RCC 7860 (cell line): ENCODE measurements at places on chromosomes 6 and 20.

GRCh38 chr6:151659212-151659611 lies 148.3 kb upstream of the ESR1 start:
- DNase-seq: no peak

- no peak for DNase-seq
Observed at GRCh38 chr6:168164462-168165061, 85.5 kb upstream of the FRMD1 start.

GRCh38 chr6:82957171-82957867 lies 108.3 kb downstream of the UBE3D start:
- peak; percentile 62 for DNase-seq

- DNase-seq: no peak
Observed at GRCh38 chr6:6585003-6585311, 3.6 kb upstream of the LY86 start.

- no peak for DNase-seq
Observed at GRCh38 chr20:53950578-53950977, 119.8 kb downstream of the BCAS1 start.

DNA sequence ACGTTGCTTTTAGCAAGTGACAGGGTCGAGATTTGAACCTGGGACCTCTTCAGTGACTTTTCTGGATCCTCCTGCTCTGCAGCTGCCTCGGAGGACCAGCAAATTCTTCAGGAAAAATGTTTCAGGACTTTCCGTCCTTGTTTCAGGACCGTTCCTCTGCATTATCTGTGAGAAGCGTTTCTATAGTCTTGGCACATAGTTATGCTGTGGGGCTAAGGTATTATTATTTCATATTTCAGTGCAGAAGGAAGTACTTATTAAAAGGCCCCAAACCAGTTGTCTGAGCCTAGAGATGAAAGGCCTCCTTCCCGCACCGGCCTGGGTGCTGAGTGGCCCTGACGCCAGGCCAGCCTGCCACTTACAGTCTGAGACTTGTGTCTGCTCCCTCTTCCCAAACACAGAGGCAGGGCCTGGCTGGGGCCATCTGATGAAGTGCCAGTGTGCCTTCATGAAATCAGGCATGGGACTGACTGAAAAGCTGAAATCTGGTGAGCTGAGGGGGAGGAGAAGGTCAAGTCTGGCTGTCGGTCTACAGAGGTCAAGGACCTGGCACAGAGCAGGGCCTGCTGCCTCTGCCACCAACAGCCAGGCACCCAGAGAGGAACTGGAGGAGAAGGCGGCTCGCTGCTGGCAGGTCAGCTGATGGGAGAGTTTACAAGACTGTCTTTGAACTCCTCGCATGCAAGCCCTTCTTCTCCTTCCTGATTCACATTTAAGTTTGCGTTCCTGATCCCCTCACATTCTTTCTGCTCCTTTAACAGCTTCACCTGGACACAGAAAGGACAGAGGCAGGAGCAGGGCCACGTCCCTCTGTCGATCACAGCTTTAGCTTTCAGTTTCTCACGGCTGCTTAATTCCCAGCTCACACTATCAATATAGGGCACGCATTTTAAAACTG lies 8.9 kb upstream of the QKI start:
- no peak for DNase-seq

GRCh38 chr20:39645131-39645530 lies 683.0 kb downstream of the DHX35 start:
- no peak for DNase-seq

- DNase-seq: no peak
Observed at GRCh38 chr6:87350516-87350915, 5.9 kb downstream of the C6orf163 start.

DNA sequence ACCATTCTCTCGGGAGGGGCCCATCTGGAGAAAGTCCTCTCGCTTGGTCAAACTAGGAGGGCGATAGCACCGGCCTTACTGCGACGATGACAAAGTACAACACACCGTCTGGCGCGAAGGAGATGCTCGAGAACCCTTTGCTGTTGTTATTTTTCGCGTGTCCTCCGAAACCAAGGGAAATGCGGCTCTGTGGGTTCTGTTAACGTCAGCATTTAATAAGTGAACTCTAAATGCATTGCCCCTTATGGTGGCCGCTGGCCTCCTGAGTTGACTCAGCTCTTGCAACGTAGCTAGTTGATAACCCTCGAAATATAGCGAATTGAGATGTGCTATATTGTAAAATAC lies 577 bp upstream of the SCAND1 start:
- peak; percentile 35 for DNase-seq

GRCh38 chr20:11849976-11850670 lies 67.6 kb upstream of the BTBD3 start:
- peak; percentile 17 for DNase-seq

DNA sequence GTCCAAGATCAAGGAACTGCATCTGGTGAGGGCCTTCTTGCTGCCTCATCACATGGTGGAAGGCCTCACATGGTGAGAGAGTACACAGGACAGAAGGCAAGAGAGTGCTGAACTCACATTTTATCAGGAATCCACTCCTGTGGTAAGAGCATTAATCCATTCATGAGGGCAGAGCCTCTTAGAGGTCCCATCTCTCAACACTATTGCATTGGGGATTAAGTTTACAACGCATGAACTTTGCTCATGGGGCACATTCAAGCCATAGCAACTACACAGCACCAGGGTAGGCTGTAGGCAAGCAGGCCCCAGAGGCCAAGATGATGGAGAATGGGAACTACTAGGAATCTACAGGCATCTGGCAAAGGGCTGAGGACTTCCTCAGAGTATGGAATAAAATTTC lies 10.0 kb upstream of the TGIF2 start:
- no peak for DNase-seq

GRCh38 chr20:3783068-3783489 lies 1.8 kb upstream of the SPEF1 start:
- no peak for DNase-seq

- no peak for DNase-seq
Observed at GRCh38 chr20:43389211-43389610, 68.5 kb upstream of the SRSF6 start.

- no peak for DNase-seq
Observed at GRCh38 chr20:21623074-21623780, 82.2 kb upstream of the PAX1 start.

DNA sequence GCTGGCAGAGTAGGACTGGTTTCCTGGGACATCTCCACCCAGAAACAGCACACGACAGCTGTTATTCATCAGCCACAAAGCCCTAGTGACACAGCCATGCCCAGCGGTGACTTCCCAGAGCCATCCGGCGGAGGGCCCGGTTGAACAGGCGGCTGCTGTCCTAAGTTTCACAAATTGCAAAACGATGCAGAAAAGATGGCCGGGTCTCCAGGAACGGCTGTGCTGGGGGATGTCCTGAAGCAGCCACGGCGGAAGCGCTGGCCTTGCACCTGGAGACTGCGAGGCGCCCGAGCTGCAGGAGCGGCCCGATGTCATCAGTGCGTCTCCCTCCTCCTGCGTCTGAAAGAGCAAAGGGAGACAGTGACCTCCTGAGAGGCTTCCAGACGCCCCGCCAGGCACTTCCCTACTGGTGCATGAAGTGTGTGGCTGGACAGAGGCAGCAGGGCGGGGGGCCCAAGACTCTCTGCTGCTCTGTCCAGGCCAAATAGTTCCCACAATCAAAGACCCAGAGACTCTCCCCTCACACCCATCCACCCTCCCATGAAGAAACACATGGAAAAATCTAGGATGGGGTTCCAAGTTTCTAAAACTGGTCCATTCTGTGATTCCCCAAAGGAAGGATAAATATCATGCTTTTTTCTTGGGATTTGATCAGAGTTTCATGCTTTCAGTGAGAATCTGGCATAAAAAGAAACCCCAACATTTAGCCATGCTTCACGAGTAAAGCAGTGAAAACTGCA lies 44.0 kb downstream of the SSR1 start:
- no peak for DNase-seq

GRCh38 chr6:88449770-88450169 lies 283.6 kb upstream of the CNR1 start:
- DNase-seq: no peak

DNA sequence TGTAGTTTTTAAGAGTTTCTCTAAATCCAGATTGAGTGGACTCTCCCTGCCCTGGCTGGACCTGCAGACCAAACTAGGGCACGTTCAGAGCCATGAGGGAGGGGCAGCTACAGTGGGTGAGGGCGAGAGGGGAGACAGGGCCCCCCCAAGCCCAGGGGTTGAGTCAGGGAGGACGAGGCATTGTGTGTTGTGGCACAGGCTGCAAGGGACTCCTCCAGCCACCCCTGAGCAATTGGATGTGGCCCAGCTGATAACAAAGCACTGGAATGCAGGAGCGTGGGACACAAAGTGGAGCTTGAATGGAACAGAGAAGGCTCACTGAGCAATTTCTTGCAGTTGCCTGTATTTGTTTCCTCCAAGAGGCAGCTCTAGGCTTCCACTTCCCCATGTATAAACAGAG lies 43.5 kb upstream of the MYL9 start:
- DNase-seq: no peak

DNA sequence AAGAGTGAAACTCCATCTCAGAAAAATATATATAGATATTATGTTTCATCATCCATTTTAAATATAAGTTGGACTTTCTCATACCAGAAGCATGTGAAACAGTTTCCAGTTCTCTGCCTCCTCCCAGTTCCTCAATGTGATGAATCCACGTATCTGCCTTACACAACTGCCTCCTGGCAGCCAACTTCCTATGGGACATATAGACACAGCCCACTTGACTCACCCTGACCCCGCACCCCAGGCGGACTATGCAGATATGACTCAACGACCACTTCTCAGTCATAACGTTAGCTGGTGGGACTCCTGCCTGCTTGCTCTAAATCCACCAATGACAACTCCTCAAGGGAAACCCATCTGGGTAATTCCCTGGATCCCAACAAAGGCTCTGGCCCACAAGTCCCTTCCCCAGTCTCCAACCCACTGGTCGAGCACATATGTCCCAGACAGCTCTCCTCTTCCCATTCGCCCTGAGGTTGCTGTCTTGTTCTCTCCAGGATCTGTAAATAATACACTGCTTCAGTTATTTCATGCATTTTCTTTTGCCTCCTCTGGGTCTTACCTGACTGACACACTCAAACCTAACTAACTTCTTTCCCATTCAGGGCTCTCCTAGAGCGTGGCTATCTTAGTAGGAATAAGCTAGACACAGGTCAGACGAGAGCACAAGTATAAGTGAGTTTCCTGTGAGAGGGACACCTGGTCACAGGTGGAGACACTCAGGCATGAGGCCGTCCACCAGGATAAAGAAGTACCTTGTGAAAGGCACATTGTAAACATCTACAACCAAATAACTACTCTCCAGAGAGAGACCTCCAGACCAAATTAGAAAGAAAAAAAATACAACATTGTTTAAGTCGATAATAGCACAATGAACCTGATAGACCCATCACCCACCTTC lies 548.5 kb downstream of the CD83 start:
- peak; percentile 94 for DNase-seq

DNA sequence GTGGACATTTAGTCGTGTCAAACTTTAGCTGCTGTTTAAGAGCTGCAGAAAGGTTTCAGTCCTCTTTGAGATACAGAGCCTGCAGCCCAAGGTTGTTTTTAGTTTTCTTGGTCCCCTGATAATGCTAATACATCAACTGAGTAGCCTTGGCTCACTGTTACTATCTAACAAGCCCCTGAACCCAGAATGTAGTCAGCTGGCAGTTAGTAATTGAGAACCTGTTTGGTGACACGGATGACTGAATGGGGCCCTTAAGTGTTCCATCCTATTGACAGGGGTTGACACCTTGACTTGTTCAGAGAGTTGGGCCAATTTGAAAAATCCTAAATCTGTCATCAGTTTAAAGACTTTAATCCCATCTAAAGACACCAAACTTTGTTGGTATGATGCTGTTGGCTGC lies 2.8 kb downstream of the RTN4IP1 start:
- DNase-seq: no peak

GRCh38 chr6:104710543-104711335 lies 149.0 kb downstream of the HACE1 start:
- no peak for DNase-seq

DNA sequence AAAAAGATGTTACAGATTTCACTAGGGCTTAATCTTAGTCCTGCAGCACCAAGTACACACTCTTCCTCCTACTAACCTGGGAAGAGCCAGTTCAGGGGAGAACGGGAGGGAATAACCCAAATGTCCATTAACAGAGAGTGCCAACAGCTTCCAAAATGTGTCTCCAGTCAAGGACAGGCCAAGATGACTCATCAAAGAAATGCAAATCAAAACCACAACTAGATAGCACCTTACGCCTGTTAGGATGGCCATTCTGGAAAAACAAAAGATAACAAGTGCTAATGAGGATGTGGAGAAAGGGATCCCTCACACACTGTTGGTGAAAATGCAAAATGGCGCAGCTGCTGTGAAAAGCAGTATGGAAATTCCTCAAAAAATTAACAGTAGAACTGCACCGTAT lies 3.8 kb upstream of the MAS1L start:
- no peak for DNase-seq

DNA sequence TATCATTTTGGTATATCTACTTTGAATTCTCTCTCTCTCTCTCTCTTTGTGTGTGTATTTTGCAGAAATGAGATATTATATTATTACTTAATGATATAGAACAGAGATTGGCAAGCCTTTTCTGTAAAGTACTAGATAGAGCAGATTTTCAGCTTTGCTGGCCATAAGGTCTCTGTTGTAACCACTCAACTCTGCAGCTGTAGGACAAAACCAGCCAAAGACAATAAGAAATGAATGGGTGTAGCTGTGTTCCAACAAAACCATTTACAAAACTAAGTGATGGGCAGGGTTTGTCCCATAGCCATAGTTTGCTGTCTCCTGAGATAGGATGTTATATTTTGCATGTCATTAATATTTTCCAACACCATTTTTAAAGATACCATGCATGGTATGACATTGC lies 91.2 kb upstream of the TSHZ2 start:
- DNase-seq: no peak

DNA sequence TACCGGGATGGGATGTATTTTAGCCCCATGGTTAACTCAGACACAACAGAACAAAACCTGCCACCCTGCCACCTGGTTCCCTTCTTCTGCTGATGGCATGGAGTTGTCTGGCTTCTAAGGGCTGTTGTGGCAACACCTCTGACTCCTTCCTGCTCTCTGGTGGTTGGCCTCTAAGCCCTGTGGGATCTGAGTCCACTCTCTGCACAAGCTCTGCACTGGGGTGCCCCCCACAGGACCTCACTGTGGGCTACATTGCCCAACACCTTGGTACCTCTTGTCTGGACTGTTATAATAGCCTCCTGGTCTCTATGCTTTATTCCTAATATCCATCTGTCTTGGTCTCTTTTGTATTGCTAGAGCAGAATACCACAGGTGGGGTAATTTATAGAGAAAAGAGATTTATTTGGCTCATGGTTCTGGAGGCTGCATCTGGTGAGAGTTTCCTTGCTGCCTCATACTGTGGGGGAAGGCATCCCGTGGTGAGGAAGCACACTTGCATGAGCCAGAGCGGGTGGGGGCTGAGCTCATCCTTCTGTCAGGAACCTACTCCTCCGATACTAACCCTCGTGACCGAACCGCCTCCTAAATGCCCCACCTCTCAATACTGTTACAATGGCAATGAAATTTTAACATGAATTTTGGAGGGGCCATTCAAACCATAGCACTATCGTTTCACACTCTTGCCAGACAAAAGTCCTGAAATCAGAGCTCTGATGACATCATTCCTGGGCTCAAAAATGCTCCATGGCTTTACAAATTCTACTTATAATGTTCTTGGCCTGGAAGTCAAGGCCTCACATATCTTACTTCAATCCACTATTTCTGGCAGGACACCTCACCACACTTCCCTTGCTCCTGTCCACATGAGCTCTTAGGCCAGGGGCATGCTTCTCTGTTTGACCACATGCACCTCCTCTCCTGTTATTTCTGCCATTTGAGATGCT lies 127.2 kb downstream of the PAX1 start:
- DNase-seq: no peak

GRCh38 chr6:112202639-112203341 lies 51.6 kb downstream of the LAMA4 start:
- no peak for DNase-seq
